ENCODE measurements at places on chromosomes 2 and 18.

DNA sequence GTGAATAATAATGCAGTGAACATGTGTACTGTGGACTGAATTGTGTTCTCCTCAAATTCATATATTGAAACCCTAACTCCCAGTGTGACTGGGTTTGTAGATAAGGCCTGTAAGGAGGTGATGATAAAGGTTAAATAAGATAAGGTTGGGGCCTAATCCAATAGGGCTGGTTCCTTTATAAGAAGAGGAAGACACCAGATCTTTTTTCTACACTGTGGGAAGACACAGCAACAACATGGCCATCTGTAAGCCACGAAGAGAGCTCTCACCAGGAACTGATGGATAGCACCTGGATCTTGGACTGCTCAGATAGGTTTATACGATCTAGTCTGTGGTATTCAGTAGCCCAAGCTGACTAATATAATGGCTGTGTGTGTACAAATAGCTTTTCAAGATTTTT lies 66.8 kb downstream of the BMPR2 start:
- DNase-seq: no peak

- no peak for DNase-seq
Measured at GRCh38 chr2:85541753-85542457, 2.9 kb downstream of the MAT2A start.

DNA sequence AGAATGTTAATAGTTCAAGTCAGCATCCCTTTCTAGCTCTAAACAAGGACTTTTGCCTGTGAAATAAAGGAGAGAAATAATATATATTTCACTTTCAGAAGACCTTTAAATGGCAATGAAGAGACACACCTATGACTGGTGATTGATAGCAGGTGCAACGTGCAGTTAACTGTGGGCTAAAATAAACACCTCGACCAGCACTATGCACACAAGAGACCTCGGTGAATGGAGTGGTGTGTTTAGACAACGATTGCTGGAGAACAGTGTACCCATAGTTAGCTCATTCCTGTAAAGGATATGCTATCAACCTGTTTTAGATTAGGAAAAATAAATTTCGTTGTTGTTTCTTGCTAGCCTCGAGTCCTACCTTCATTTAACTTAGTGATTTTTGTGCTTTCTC lies 143.4 kb downstream of the NR4A2 start:
- DNase-seq: no peak

DNA sequence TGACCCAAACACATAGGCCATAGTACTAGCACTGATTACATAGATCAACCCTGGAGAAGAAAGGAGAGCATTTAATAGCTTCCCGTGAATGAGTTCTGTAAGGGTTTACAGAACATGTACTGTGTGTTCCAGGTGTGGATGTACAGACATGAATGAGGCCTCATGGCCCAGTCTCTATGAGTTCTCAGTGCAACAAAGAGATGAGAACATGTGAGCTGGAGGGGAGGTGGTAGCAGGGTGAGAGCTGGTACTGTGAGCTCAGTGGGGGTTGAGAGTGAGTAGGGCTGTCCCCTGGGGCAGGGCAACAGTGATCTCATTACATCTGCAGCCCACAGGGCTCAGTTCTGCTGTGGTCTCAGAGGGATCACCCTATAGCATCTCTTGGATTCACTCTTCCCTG lies 42.6 kb upstream of the SPRED2 start:
- no peak for DNase-seq

- no peak for DNase-seq
Measured at GRCh38 chr2:2590841-2591541, 259.9 kb upstream of the MYT1L start.

- no peak for DNase-seq
Measured at GRCh38 chr2:223051693-223052289, at the start of gene KCNE4. Gene KCNE4 (plus strand): TSS chr2:223052190. CDS start chr2:223052831, 641 bp downstream.

DNA sequence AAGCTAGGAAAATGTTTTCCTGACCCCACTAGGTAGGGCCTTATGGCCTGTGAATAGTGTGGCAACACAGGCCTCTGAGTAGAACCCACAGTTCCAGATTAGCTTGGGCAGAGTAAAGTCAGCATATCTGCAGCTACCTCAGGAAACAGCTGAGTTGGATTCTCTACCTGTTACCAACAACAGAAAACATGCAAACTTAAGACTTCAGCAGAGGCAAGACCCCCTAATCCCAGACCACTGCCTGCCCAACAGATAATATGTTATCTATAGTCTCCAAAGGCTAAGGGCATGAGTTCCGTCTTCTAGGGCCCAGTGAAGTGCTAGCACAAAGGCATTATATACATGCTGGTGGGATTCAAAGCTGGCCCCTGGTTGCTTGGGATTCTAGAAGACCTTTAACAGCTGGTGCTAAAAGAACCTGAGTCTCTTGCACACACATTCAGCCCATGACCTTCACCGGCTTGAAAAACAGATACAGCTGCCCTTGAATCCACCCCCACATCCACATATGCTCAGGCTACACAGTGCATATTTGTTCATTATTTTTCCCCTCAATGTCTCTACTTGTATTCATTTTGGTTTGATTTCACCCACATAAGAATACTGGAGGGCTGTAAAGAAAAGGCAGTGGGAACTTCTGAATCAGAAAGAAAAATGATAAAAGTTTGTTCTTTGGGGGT lies 13.5 kb upstream of the UBXN4 start:
- DNase-seq: no peak

GRCh38 chr2:209943776-209944175 lies 58.7 kb upstream of the RPE start:
- DNase-seq: no peak

GRCh38 chr2:207767461-207768167 lies 2.1 kb downstream of the FZD5 start:
- no peak for DNase-seq

GRCh38 chr2:238615187-238615586 lies 188.5 kb downstream of the ASB1 start:
- DNase-seq: no peak

DNA sequence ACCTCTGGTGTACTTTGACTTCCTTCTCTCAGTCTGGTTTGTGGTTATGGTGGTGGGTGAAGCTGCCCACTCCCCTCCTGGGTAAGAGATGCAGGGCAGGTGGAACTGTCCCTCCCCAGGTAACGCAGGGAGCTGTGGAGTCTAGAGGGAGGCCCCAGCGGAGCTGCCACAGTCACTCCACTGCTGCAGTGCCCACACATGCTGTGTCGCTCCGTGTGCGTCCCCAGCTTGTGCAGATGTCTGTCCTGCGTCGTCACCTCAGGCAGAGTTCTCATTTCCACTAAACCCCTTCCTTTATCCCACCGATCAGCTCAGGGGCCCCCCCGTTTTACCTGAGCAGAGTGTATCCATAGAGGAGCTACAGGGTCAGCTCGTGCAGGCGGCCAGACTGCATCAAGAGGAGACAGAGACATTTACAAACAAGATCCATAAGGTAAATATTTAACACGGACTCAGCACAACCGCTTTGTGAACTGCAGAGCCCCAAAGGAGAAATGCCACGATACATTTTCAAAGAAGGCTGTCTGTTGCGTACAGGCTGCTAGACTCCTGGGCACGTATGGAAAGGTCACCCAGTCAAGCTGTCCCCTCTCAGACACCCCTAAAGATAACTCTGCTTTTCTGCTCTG lies 87.4 kb downstream of the MTCL1 start:
- DNase-seq: no peak

DNA sequence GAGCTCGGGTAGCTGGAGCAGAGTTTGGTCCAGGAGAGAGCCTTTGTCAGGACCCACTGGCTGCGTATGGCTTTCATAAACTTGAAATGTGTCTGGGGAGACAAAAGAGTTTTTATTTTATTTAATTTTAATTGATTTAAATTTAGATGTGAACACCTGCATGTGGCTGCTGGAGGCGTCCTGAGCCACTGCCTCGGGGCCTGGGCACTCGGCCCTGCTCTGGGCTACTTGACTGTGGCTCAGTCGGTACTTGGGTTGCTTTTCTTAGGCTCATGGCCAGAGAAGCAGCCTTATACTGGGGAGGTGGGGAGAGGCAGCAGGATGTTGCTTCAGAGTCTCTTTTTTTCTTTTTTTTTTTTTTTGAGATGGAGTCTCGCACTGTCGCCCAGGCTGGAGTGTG lies 661.8 kb upstream of the HS6ST1 start:
- no peak for DNase-seq

DNA sequence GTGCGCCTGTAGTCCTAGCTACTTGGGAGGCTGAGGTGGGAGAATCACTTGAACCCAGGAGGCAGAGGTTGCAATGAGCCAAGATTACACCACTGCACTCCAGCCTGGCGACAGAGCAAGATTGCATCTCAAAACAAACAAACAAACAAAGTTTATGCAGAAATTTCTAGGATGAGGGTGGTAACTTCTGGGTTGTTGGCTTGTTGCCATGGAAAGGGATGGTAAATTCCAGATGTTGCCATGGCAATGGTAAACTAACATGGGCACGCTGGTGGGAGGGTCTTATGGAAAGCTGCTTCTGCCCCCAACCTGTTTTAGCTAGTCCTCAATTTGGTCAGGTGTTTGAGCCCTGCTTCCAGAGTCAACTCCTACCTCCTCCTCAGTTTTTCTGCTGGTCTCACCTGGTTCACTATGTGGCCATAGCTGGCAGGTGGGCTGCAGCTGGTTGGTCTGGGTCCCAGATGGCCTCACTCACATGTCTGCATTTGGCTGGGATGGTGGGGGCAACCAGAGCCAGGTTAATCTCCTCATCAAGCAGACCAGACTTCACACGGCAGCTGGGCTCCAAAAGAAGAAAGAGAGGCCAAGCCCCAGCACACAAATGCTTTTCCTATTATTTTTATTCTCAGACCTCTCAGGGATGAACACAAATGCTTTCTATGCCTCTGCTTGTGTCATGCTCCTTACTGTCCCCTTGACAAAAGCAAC lies 26.6 kb upstream of the TEX44 start:
- DNase-seq: no peak
